NCI-H510A treated with DMSO at 0.1 percent for 48 hours (cell line): ENCODE measurements at places on chromosomes 7 and 10.

DNA sequence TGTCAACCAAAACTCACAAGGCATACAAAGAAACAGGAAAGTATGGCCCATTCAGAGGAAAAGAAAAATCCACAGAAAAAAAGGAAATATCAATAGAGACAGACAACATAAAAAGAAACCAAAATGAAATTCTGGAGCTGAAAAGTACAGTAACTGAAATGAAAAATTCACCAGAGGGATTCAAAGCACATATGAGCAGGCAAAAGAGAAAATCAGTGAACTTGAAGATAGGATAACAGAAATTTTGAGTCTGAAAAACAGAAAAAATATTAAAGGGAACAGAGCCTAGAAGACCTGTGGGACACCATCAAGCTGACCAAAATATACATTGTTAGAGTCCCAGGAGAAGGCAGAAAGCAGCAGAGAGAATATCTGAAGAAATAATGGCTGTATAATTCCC, 60.6 kb downstream of the XPNPEP1 start:
- no peak for DNase-seq

GRCh38 chr7:40162516-40162915, 27.7 kb downstream of the SUGCT start:
- DNase-seq, result no peak

GRCh38 chr10:132570771-132571649, 33.4 kb downstream of the INPP5A start:
- DNase-seq, result no peak

DNA sequence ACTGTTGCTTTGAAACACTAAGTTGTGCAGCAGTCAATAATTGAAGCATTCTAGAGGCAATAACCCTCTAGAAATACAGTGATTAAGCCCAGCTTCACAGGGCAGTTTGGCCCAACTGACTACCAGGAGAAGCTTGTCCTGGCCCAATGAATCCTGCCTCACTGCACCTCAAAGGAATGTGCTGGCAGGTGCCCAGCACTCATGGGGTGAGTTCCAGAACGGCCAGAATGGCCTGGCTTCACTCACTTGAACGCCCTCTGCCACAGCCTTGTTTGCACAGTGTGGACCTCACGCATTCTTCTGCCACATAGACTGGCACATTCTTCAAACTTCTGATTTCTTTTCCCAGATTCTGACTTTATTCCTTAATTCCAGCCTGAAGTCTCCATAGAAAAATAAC, 6.6 kb upstream of the ITIH2 start:
- DNase-seq, result no peak

DNA sequence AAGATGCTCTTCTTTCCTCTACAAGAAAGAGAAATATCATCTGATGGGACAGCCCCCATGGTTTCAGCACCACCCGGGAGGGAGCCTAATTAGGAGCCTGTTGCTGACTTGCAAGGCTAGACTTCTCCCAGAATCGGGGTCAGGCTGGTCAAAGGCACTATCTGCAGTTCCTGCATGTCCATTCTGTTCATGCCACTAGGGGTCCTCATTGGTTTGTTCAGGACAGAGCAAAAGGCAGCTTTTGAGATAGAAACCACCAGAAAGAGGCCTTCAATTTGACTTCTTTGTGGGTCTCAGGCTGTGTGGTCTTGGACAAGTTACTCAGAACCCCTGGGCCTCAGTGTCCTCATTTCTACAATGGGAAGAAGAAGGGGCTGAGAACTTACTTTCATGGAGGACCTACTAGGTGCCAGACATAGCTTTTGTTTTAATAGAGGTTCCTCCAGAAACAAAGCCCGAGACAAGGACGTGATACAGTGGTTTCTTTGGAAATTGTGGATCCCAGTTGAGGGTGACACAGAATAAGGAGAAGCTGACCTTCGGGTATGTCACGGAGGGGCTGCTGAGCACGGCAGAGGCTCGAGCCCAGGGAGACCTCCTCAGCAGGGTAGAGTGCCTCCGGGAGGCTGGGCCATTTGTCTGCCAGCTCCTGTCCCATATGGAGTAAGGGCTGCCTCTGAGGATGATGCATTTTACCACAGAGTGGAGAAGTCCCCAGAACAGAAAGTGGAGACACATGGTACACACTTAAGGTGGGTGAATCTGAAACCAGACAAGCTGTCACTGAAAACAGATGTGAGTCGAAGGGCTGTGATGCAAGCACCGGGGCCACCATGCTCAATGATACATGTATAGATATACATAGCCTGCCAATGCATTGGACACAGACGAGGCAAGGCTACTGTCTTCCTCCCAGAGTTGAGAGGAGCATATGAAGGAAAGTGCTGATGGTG, 33.1 kb upstream of the NEUROD6 start:
- peak; percentile 73 for DNase-seq

GRCh38 chr7:134891262-134891695, 95.0 kb upstream of the AGBL3 start:
- DNase-seq, result peak; percentile 50

- no peak for DNase-seq
Observed at GRCh38 chr7:41294556-41295454, 408.1 kb downstream of the INHBA start.

- no peak for DNase-seq
Observed at GRCh38 chr7:144842377-144842851, 6.6 kb upstream of the TPK1 start.

DNA sequence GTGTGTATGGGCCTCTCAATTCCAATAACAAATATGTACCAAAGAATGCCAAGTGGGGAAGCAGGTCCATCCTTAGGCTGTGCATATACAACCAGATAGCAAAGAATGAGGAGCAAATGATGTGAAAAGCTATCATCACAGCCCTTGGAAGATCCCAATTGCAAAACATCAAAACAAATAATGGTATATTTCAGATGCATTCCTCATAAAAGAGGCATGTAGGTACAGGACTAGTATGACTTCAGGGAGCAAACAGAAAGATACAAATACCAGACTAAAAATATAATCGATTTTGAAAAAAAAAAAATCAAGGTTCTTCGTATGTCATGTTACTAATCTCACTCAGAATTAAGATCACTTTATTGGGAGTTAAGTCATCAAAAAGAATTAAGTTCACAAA, 18.5 kb upstream of the SPOCK2 start:
- no peak for DNase-seq

DNA sequence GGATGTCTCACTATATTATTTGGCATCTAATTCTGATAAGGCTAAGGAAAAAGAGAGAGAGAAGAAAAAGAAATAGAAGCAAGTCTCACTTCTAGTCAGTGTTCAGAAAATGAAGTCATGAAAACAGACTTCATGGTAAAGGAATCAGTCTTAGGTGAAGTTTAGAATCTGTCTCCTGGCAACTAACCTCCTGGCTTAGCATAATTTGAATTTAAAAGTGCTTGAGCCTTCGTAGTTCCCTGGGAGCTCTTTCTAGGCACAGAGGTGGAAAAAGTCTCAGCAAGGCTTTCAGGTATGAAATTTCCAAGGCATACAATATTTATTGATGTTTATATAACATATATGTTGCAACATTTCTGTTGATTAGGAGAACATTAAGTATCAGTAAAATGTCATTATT, 10.4 kb downstream of the CHRM2 start:
- DNase-seq, result no peak

DNA sequence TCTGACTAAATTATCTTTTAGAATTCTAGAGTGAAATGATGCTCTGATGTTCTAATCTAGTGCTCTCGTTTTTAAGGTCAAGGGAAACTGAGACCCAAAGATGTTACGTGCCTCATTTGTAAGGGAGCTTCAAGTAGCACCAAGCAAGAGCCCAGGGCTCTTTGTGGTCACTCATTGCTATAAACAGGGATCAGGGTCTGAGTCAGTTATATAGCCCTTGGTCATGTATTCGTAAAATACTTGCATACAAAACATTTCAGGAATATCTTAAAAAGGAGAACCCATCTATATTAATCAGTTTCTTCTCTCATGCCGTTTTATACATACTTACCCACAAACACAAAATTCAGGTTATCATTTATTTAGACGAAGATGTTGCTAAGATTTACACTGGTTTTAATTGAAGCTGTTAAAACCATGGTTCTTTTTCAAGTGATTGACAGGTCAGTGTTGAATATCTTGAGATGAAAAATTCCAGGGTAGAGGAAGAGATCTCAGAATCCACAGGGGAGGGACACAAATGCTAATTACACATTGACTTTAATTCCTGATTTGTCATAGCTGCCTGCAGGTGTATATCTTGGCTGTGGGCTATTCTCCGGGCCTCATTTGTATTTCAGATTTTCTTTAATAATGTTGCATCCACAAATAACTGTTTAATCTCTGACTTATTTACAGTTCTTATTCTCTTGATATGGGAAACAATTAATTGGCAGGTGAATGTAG, 188.4 kb downstream of the SND1 start:
- no peak for DNase-seq

GRCh38 chr7:135192914-135193536, 18.3 kb downstream of the WDR91 start:
- no peak for DNase-seq

- DNase-seq, result no peak
Observed at GRCh38 chr10:77494756-77495541, 142.7 kb downstream of the KCNMA1 start.

DNA sequence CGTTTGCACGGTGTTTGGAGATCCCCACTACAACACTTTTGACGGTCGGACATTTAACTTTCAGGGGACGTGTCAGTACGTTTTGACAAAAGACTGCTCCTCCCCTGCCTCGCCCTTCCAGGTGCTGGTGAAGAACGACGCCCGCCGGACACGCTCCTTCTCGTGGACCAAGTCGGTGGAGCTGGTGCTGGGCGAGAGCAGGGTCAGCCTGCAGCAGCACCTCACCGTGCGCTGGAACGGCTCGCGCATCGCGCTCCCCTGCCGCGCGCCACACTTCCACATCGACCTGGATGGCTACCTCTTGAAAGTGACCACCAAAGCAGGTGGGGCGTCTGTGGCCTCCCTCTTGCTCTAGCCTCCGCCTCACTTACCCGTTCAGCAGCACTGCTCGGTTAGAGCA, 173.5 kb downstream of the BMPER start:
- no peak for DNase-seq

DNA sequence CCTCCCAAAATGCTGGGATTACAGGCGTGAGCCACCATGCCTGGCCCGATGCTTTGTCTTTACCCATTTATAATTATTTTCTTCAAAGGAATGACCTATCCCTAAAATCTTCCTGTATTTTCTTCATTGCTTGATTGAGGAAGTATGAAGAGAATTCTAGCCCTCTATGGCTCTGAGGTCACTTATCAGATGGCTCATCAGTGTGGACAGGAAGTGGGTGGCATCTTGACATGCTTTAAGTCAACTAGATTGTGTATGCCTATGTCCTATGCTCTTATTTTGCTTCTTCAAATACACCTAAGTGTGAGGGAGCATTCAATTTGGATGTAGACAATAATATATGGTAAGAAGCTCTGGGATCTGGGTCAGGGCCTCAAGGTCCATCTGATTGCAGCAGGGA, 1020.5 kb downstream of the LRMDA start:
- no peak for DNase-seq

GRCh38 chr7:74028321-74028838, 407 bp downstream of the ELN start:
- DNase-seq, result no peak
